Effector memory CD8-positive, alpha-beta T cell (primary cell): ENCODE measurements at places on chromosomes 6 and 20.
A peak's percentile ranks its signal among the peaks of the same experiment; 100 is the strongest.

DNA sequence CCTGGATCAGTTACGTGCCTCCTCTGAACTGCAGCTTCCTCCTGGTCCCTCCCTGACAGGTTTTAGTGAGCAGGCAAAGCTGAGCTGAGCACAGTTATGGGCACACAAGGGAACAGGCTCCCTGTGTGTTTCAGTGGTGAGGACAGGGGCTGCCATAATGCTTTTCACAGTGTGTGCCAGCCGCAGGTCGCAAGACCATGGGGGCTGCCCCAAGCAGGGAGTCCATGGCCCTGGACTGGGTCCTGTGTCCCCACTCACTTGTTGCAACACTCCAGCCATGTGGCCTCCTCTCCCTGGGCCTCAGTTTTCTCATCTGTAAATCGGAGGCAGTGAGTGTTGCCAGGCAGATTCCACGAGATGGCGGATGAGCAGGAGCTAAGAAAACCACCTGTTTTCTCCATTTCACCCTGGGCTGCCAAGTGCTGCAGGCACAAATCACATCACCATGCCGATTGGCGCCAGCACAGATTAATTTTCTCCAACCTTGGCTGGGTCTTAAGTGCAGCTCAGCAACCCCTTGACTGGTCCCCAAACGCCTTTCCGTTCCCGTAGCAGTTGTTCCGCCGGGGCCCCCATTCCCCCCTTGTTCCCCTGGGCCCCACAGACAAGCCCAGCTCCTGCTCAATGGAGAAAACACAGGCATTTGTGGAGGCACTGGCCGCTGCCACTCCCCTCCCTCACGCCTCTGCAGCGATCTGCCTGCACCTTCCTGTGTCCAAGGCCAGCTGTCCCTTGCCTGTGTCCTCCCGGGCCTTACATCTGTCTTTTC lies 57.1 kb upstream of the NNAT start:
- peaks cover 20% of the 10 kb centered on the region for H3K27me3 ChIP-seq
- no peaks in the 10 kb centered on the region for H3K4me1 ChIP-seq
- no peak for DNase-seq
- no peak overlapping the region for H3K4me3 ChIP-seq
- peaks cover 3% of the 10 kb centered on the region for H3K36me3 ChIP-seq

- H3K27ac ChIP-seq: no peak overlapping the region
- H3K36me3 ChIP-seq: no peaks in the 10 kb centered on the region
- no peak overlapping the region for H3K4me3 ChIP-seq
- DNase-seq: no peak
Measured at GRCh38 chr6:153401751-153402150, 270.7 kb upstream of the RGS17 start.

DNA sequence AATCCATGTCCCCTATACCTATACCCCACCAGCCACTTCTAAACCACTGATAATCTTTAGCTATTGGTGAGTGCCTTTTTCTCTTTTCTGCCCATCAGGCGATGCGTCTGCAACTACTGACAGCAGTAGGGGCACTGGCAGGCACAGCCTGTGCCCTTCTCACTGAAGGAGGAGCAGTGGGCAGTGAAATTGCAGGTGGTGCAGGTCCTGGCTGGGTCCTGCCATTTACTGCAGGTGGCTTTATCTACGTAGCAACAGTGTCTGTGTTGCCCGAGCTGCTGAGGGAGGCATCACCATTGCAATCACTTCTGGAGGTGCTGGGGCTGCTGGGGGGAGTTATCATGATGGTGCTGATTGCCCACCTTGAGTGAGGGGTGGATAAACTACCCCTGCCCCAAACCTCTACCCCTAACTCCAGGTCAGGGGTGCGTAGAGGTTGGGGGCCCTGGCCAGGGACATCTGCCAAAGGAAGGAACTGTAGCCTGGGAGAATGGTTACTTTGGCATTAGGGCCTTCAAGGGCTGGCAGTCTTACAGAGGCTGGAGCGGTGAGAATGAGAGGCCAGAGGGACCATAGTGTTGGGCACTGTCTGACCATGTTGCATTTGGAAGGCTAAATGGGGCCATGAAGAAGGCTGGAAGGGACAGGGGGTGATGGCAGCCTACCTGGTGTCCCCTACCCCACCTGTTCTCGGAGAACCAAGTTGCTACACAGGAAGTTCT lies 851 bp upstream of the HSD17B8 start:
- H3K4me1 ChIP-seq: peaks cover 59% of the 10 kb centered on the region
- peaks cover 48% of the 10 kb centered on the region for H3K36me3 ChIP-seq
- DNase-seq: no peak
- H3K27ac ChIP-seq: peak overlapping the region; percentile 81

DNA sequence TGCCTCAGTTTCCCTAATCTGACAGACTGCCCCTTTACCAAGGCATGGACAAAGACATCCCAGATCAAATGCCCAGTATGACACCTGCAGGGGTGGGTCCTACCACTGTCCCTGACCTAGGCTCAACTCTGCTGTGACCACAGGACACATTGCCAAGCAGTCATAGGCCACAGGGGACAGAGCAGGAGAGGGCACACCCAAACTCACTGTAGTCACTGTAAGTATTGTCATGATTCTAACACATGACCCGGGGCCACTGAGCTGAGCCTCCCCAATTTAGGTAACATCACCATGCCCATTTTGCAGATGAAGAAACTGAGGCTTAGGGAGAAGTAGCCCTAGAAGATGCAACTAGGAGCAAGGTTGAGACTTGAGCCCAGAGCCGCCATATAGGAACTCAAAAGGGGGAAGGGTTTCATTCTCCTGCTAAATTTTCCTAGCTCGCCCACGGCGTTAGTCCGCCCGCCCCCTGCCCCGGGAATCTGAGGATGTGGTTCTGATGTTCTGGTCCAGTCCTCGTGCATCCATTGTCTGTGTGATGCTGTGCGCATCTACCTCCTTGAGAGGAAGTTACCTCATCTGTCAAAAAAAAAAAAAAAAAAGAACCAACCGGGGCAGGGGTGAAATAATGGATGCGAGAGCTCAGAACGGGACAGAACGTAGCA lies 44.8 kb downstream of the PMEPA1 start:
- no peak for DNase-seq
- H3K27ac ChIP-seq: no peak overlapping the region
- no peaks in the 10 kb centered on the region for H3K27me3 ChIP-seq
- H3K4me1 ChIP-seq: no peaks in the 10 kb centered on the region
- no peak overlapping the region for H3K4me3 ChIP-seq
- peaks cover 6% of the 10 kb centered on the region for H3K36me3 ChIP-seq

- no peaks in the 10 kb centered on the region for H3K4me1 ChIP-seq
- no peak for DNase-seq
- H3K27ac ChIP-seq: no peak overlapping the region
Measured at GRCh38 chr20:63356931-63357879, 3.9 kb downstream of the CHRNA4 start.

- no peaks in the 10 kb centered on the region for H3K36me3 ChIP-seq
- DNase-seq: no peak
- H3K27ac ChIP-seq: no peak overlapping the region
- H3K27me3 ChIP-seq: peaks cover 40% of the 10 kb centered on the region
- peak overlapping the region; percentile 44 for H3K4me3 ChIP-seq
Measured at GRCh38 chr6:123802351-123802696, 1.3 kb upstream of the NKAIN2 start.

- H3K36me3 ChIP-seq: no peaks in the 10 kb centered on the region
- no peak overlapping the region for H3K27ac ChIP-seq
- no peaks in the 10 kb centered on the region for H3K27me3 ChIP-seq
- H3K4me1 ChIP-seq: no peaks in the 10 kb centered on the region
- DNase-seq: no peak
Measured at GRCh38 chr6:130838951-130839350, 11.7 kb downstream of the SMLR1 start.
